A549 treated with dexamethasone at 1 μM for 4 hours (cell line): ENCODE measurements at places on chromosomes 2 and 18. TPM values are rescaled to one million over a fixed set of nuclear protein-coding genes. Genes with fewer than 3 reads are reported as not detected.

Gene RHOB
- 323 to 527 TPM (median 441 TPM) in 5 replicates for total RNA-seq

Gene GAREM1
- 4.2 to 8.2 TPM (median 6.1 TPM) in 5 replicates for total RNA-seq

Gene MATN3
- total RNA-seq = 11.0 to 18.8 TPM (median 15.4 TPM) in 5 replicates

Gene CYP27C1
- total RNA-seq = 2.4 to 4.4 TPM (median 4.1 TPM) in 5 replicates

Gene DYNAP
- total RNA-seq = not detected in 5 replicates

Gene ANKRD30B
- not detected in 5 replicates for total RNA-seq
